Naive B cell (primary cell): ENCODE measurements at places on chromosomes 11 and 22.
A peak's percentile ranks its signal among the peaks of the same experiment; 100 is the strongest.

DNA sequence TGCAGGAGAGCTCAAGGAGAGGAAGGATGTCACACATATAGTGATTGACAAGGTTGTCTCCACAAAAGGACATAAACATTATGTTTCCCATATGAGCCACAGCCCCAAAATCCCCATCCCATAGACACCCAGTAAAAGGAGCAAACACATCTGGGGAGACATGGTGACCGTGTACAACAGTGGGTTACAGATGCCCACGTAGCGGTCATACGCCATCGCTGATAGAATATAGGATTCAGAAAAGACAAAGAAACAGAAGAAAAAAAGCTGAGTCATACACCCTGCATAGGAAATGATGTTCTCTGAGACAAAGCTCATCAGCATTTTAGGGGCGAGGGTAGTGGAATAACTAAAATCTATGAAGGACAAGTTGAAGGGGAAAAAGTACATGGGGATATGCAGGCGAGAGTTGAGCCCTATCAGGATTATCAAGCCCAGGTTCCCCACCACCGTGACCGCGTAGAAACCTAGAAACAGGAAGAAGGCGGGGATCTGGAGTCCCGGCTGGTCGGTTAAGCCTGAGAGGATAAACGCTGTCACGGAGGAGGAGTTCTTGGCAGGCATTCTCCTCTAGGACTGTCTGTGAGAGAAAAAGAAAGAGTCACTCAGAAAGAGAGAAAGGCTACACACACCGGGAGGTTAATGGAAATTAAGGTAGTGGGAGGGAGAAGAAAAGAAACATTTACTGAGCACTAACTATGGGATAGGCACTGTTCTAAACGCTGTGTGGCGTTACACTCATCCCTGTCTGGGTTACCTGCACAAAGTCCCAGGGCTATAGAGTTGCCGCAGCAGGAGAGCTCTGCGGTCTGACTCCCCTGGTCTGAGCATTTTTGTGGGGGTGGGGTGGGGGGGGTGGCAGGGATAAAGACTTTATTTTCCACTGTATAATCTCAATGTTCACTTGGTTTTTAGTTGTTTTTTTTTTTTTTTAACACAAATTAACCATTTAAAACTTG lies 36.1 kb upstream of the OR8B8 start:
- H3K36me3 ChIP-seq = no peaks in the 10 kb centered on the region
- H3K4me1 ChIP-seq = peaks cover 9% of the 10 kb centered on the region
- no peak overlapping the region for H3K4me3 ChIP-seq
- peak overlapping the region; percentile 44 for H3K27ac ChIP-seq
- H3K27me3 ChIP-seq = peaks cover 42% of the 10 kb centered on the region

- no peak overlapping the region for H3K4me3 ChIP-seq
- no peak overlapping the region for H3K27ac ChIP-seq
- no peaks in the 10 kb centered on the region for H3K4me1 ChIP-seq
- no peak for DNase-seq
- peaks cover 6% of the 10 kb centered on the region for H3K27me3 ChIP-seq
These were observed 129.7 kb downstream of the NCAM1 start for GRCh38 chr11:113090716-113091480.

- no peak for DNase-seq
- no peak overlapping the region for H3K27ac ChIP-seq
- H3K36me3 ChIP-seq = no peaks in the 10 kb centered on the region
- no peak overlapping the region for H3K4me3 ChIP-seq
- no peaks in the 10 kb centered on the region for H3K27me3 ChIP-seq
These were observed 1376.1 kb upstream of the TENM4 start for GRCh38 chr11:80816966-80817365.

GRCh38 chr11:73907191-73907590 lies 30.4 kb downstream of the PAAF1 start:
- no peak overlapping the region for H3K27ac ChIP-seq
- H3K4me3 ChIP-seq = no peak overlapping the region
- H3K4me1 ChIP-seq = no peaks in the 10 kb centered on the region
- no peak for DNase-seq
- H3K36me3 ChIP-seq = peaks cover 21% of the 10 kb centered on the region

DNA sequence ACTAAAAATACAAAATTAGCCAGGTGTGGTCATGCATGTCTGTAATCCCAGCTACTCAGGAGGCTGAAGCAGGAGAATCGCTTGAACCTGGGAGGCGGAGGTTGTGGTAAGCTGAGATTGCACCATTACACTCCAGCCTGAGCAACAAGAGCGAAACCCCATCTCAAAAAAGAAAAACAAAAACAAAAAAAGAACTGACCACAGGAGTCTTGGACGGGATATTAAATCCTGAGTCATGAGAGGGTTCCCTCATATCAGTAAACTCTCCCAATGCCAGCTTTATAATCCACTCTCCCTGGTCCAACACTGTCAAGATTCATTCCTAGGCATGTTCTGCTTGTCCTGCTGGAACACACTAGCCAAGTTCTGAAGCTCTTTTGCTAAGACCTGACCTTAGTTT lies 61.5 kb upstream of the EP300 start:
- H3K27ac ChIP-seq = no peak overlapping the region
- H3K4me1 ChIP-seq = no peaks in the 10 kb centered on the region
- peaks cover 5% of the 10 kb centered on the region for H3K27me3 ChIP-seq
- H3K36me3 ChIP-seq = no peaks in the 10 kb centered on the region
- no peak overlapping the region for H3K4me3 ChIP-seq
- no peak for DNase-seq

- H3K4me3 ChIP-seq = no peak overlapping the region
- H3K36me3 ChIP-seq = no peaks in the 10 kb centered on the region
- no peaks in the 10 kb centered on the region for H3K27me3 ChIP-seq
- DNase-seq = no peak
- H3K27ac ChIP-seq = no peak overlapping the region
- no peaks in the 10 kb centered on the region for H3K4me1 ChIP-seq
These were observed 378.4 kb downstream of the DDX10 start for GRCh38 chr11:109043315-109043714.
